ENCODE measurements at places on chromosomes 4 and X.

DNA sequence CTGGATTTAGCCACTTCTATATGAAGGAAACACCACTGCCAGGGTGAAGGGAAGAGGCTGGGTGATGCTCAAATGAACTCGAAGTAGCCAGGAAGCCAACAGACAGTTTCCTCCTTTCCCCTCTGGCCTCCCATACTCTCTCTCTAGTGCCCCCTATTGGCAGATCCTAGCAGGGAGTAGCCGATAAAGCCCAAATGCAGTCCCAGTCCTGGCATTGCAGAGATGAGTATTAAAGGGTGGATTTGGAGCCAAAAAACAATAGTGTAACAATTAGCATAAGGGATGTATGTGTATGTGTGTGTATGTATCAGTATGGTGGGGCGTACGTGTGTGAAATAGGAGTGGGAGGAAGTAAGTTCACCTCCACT lies 213.8 kb upstream of the LDB2 start:
- DNase-seq, result peak; percentile 21

- DNase-seq, result no peak
Observed at GRCh38 chr4:78803983-78804382, 27.8 kb downstream of the BMP2K start.

DNA sequence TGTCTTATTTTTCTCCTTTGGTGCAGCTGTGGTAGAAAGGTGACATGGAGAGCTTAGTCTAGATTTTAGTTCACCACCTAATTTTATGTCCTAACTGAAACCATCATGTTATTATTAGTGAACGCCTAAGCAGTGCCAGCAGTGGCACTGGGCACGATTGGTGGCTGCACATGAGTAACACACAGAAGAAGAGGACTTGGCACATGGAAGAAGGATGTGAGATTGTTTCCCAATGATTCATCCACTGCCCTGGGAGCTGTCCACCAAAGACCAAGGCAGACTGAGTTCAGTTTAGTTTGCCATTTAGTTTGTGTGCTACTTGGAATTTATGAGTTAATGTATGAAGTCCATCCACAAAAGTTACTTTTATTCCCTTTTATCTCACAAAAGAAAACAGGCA lies 68.1 kb upstream of the NAP1L5 start:
- no peak for DNase-seq

DNA sequence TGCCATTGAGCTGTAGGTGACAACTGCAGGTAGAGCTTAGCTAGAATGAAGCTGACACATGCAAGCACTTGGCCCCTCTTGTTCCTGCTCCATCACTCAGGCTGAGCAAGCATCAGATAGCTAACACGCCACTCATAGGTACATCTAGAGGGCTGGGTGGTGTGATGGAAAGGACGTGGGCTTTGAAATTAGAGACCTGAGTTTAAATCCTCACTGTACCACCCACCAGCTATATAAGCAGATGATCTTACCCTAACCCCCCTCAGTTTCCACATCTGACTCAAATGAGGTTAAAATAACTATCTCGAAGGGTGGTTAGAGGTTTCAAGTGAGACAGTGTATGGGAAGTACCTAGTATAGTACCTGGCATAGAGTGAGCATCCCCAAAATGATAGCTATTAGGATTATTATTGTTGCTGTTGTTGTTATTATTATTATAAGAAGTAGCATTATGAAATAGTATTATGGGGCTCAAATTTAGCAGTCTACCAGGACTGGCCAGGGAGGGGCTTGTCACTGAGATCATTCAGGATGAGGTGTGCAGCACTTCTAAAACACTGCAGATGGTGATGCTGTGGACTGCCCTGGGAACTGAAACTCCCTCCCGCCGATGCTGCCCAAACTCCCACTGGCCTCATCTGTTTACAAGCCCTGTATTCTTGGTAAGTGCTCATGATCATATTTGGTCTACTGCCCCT lies 59.0 kb downstream of the REELD1 start:
- no peak for DNase-seq

- DNase-seq, result no peak
Observed at GRCh38 chr4:1205586-1206298, 33.4 kb upstream of the SPON2 start.

GRCh38 chr4:173264684-173265185 lies 69.4 kb downstream of the HMGB2 start:
- peak; percentile 64 for DNase-seq

DNA sequence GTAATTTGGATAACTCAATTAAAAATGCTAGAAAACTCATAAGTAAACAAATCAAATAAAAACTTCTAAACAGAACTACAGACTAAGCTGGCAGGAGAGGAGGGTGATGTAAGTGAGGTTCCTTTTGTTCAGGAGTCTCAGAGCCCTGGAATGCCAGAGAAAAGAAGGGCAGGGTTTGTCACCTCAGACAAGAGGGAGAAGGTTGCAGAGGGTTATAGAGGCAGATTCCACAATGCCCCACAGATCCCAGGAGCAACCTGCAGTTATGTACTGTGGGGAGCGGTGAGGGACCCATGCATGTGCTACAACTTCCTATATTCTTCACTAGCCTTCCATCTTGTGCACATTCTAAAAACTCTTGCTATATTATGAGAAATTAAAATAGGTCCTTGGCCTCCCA lies 129.7 kb downstream of the CFAP299 start:
- no peak for DNase-seq

GRCh38 chr4:99362768-99363167 lies 10.2 kb upstream of the ADH1C start:
- DNase-seq, result no peak

GRCh38 chrX:26376037-26376708 lies 160.2 kb downstream of the MAGEB5 start:
- no peak for DNase-seq

DNA sequence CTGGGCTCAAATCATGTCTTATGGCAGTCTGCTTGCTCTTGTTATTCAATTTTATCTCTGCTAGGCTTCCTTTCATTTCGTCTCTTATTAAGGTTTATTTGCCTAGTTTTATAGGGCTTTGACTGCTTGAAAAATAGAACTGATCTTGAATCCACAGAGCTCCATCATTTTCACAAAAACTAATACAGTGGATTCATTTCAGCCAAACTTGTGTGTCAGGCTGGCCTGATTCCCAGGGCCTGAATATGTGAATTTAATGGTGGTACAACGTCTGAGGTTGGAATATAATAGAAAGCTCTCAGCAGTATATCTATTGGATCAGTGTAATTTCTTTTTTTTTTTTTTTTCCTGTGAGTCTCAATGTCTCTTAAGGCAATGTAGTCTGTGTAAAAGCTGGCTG lies 123.3 kb downstream of the POU4F2 start:
- DNase-seq, result no peak

- no peak for DNase-seq
Observed at GRCh38 chr4:17785858-17786257, 4.4 kb upstream of the FAM184B start.

DNA sequence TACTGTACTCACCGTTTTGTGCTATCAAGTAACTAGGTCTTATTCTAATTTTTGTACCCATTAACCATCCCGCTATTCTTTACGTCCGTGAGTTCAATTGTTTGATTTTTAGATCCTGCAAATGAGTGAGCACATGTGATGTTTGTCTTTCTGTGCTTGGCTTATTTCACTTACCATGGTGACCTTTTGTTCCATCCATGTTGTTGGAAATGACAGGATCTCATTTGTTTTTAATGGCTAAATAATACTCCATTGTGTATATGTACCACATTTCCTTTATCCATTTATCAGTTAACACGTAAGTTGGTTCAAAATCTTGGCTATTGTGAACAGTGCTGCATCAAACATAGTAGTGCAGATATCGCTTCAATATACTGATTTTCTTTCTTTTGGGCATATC lies 48.3 kb downstream of the USP9X start:
- no peak for DNase-seq

DNA sequence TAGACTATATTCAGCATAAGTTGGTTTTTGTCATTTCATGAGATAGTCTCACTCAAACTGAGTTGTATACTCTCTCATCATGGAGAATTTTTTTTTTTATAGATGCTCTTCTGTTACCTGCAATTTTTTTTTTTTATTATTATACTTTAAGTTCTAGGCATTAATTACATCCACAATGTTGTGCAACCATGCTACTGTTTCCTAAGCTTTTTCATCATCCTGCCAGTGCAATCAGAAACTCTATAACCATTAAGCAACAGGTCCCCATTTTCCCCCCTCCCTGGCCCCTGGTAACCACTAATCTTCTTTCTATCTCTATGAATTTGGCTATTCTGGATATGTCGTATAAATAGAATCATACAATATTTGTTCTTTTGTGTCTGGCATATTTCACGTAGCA lies 321.6 kb downstream of the STIM2 start:
- no peak for DNase-seq

DNA sequence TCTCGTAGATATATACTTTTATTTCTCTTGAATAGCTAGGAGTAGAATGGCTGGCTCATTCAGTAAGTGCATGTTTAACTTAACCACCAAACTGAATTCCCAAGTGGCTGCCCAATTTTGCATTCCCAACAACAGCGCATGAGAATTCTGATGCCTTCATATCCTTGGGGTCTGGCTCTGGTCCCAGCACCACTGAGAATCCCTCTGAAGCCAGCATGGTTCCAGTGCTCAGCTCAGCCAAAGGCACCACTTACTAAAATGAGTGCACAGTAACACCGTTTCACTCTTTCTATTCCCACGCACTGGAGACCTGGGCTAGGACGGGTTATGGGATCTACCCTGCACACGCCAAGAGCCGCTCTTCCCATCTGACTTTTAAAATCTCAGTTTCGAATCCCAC lies 60.4 kb downstream of the CASP3 start:
- no peak for DNase-seq

DNA sequence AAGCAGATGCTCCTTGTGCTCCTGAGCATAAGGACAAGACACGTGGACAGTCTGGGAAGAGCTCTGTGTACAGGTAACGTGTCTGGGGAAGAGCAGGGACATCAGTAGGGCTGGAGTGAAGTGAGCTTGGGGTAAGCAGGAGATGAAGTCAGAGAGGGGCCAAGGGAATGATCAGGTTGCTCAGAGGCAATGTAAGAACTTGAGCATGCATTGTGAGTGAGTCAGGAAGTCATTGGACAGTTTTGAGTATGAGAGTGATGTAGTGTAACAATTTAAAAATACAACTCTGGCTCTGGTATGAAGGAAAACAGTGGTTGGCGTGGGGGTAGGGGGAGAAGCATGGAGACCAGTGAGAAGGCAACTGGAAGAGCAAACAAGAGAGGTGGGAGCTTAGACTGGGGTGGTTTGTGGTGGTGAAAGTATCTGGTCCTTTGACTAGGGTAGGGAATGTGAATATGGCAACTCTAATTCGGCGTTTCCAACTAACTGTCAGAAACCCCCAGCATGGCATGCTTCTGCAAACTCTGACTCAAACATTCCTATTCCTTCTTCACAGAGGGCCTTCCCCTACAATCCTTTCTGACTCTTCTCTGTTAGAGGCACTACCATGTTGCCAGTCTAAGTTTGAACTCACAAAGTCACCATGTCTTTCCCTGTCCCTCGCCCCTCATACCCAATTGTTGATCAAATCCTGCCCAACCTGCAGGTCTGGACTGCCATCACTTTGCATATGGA lies 57.2 kb downstream of the STBD1 start:
- DNase-seq, result no peak

DNA sequence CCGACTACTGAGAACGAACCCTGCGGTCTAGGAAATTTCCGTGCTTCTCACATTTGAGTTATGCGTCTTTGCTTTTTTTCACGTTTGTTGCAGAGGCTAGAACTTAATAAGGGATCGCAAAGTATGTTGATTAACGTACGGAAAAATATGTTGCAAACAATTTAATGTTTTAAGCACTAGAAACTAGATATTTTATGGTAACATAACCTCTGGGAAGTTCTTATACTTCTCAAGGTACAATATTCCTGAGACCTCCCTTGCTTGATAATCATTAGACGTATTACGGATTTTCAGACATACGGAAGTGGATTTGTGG lies 639 bp upstream of the PRDM5 start:
- no peak for DNase-seq

GRCh38 chr4:139441029-139441428 lies 12.9 kb upstream of the RAB33B start:
- DNase-seq, result no peak

GRCh38 chr4:88063634-88064296 lies 56.3 kb downstream of the PKD2 start:
- no peak for DNase-seq

- peak; percentile 20 for DNase-seq
Observed at GRCh38 chrX:72180539-72180938, 1.0 kb upstream of the PIN4 start.

DNA sequence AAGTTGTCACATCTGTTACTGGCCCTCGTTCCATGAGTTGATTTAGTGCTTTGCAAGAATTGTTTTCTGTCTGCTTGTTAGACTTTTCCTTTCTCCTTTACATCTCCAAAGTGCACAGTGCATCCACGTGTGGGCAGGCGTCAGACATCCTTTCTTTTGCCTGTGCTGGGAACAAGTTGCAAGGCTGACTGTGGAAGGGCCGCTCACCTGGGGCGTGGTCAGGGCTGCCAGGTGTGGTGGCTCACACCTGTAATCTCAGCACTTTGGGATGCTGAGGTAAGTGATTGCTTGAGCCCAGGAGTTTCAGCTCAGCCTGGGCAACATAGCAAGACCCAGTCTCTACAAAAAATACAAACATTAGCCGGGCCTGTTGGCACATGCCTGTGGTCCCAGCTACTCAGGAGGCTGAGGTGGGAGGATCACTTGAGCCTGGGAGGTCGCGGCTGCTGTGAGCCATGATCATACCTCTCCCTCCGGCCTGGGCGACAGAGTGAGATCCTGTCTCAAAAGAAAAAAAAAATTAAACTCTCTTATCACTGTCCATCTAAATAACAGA lies 46.2 kb downstream of the RGS12 start:
- DNase-seq, result no peak

DNA sequence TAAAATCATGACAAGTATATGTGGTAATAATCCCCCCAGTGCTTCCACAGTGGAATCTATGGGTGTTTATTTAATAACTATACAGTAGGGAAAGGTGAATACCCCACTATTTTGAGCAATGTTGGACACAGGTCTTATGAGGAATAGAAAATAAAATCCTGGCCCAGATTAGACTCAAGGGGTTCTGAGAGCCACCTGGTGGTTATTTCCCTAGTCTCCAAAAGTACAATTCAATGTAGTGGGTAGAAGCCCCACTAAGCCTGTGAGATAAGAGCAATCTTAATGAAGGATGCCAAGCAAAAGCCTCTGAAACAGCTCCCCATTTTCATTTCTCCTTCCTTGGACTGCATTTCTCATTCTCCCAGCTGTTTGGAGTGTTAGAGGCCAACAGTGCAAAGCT lies 328.2 kb upstream of the NR3C2 start:
- DNase-seq, result no peak

- DNase-seq, result no peak
Observed at GRCh38 chr4:122992057-122992456, 69.7 kb upstream of the NUDT6 start.

DNA sequence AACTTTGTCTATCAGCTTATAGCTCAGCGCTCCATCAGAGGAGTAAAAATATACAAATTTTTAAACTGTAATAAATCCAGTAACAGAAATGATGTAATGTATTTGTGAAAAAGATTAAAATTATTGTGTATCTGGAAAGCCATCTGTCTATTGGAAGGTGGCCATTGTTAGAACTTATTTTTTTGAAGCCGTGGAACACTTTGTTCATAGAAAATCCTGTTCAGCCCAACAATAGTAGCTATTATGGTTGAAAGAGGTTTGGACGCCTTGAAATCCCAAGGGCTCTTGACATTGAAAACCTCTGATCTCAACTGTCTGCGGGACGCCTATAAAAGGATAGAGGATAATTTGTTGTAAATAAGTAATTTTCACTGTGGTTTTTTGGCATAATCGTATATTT lies 98.3 kb downstream of the RAPGEF2 start:
- no peak for DNase-seq

- no peak for DNase-seq
Observed at GRCh38 chr4:90495936-90496335, 368.7 kb downstream of the CCSER1 start.

- no peak for DNase-seq
Observed at GRCh38 chr4:8443801-8444200, 3.2 kb downstream of the TRMT44 start.

Data from Kasumi-1 (cell line).